Ascending aorta (tissue), 2 donors: ENCODE measurements at places on chromosomes 11 and 22. TPM values are rescaled to one million over a fixed set of nuclear protein-coding genes. Genes with fewer than 3 reads are reported as not detected.
A peak's percentile ranks its signal among the peaks of the same experiment; 100 is the strongest.

OSBPL5 gene
- total RNA-seq, result 92.0 TPM

DNA sequence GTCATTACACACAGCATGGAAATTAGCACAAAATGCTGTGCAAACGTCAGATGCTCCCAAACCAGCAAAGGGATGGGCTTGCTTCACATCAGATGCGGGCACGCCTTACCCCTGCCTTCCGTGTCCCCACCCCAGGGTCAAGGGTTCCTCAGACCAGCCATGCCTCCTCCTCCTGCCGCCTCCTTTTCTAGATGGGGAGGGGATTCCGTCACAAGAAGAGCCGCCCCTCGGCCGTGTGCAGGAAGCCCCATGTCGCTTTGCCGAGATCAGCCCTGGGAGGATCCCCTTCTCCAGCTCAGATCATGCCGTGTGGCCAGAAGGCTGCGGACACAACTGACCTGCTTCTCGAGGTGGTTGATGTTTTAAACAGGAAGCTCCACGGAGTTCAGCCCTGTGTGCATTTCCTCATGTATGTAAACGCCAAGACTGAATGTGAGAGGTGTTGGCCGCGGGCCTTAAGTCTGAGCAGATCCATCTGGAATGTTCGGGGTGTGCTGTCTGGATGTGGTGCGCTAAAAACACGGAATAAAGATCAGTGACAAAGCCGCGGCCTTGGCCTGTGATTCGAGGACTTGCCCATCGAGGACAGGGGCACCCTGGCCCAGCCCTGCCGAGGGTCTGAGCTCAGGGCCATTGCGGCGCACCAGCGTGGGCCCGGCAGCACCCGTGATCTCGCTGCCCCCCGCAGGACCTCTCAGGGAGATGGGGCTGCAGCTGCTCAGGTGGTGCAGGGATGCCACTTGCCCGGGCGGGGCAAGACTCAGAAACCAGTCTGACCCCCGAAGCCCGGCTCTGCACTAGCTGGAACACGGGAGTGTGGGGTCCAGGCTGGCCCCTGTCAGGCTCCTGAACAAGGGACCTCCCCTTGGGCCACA is 412.9 kb downstream of the TBC1D22A start:
- no peak overlapping the region for H3K4me3 ChIP-seq
- no peaks in the 10 kb centered on the region for H3K27me3 ChIP-seq
- DNase-seq, result no peak
- H3K27ac ChIP-seq, result no peak overlapping the region
- peaks cover 38% of the 10 kb centered on the region for H3K36me3 ChIP-seq

GRCh38 chr11:109769858-109770257 is 323.3 kb upstream of the ZC3H12C start:
- H3K27ac ChIP-seq, result no peak overlapping the region
- no peaks in the 10 kb centered on the region for H3K27me3 ChIP-seq
- no peaks in the 10 kb centered on the region for H3K4me1 ChIP-seq
- H3K4me3 ChIP-seq, result no peak overlapping the region

POU2AF2 gene
- not detected for total RNA-seq

GRCh38 chr11:47186076-47186699 is at the start of gene PACSIN3:
Gene PACSIN3 (minus strand): TSS chr11:47186434. CDS start chr11:47182727, 3,707 bp downstream.
- peaks cover 4% of the 10 kb centered on the region for H3K4me1 ChIP-seq
- peak within 1 kb of the TSS; percentile 87 for H3K4me3 ChIP-seq
- H3K27me3 ChIP-seq, result no peaks in the 10 kb centered on the region
- H3K27ac ChIP-seq, result peak within 1 kb of the TSS; percentile 95
- no peaks in the 10 kb centered on the region for H3K36me3 ChIP-seq
- DNase-seq, result no peak

DNA sequence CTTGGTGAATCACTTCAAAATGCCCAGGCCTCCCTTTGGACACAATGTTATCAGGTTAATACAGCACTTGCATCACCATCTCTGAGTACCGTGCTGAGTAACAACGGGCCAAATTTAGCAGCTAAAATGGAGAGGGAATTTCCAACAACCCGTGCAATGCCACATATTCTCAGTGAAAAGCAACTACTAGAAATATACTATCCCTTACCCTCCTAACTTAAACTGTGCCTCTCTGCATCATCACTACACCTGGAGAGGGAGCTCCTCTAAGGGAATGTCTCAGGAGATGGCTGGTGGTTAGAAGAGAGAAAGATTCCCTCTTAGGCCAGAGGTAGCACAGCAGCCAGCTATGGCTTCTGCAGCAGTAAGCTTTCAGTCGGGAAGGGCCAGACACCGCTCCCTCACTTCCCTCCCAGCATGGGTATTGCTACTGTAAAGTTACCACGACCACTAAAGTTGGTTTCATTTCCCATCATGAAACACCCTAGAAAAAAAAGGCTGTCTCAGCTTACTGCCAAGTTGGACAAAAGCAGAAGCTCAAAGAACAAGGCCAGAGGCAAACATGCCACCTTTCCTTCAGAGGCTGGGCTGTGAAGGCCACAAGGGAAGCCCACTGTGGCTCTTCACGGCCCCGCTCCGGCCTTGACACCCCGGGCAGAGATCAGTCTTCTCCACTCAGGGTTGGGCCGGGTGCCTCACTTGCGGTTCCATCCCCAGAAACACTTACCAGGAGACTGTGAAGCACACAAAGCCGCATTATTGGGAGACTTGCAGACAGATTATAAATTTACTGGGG is 3.9 kb downstream of the MAML2 start:
- H3K27ac ChIP-seq, result peak overlapping the region; percentile 86
- no peaks in the 10 kb centered on the region for H3K27me3 ChIP-seq
- H3K36me3 ChIP-seq, result no peaks in the 10 kb centered on the region
- peaks cover 46% of the 10 kb centered on the region for H3K4me1 ChIP-seq

MRGPRX2 gene
- total RNA-seq, result not detected

DNA sequence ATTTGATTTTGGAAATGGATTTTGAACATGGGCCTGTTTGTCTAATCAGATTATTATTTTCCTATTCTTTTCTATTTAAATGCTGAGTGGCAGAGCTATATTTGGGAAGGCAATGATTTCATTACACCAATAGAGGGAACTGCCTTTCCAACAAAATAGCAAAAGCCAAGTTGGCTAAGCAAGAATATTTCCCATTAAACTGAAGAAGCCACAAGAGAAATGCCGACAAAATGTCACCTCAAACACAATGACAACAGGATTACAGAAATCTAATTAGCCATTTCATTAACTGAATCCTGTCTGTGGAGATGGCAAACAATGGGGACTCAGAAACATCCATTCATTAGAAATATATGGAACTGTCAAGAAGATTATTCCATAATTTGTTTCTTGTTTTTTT is 1593.1 kb upstream of the RAG2 start:
- no peak for DNase-seq
- H3K27ac ChIP-seq, result no peak overlapping the region
- H3K4me3 ChIP-seq, result no peak overlapping the region
- no peaks in the 10 kb centered on the region for H3K36me3 ChIP-seq
- no peaks in the 10 kb centered on the region for H3K27me3 ChIP-seq
- no peaks in the 10 kb centered on the region for H3K4me1 ChIP-seq

- peaks cover 11% of the 10 kb centered on the region for H3K27me3 ChIP-seq
- peaks cover 10% of the 10 kb centered on the region for H3K4me1 ChIP-seq
- H3K27ac ChIP-seq, result no peak overlapping the region
- DNase-seq, result no peak
- no peaks in the 10 kb centered on the region for H3K36me3 ChIP-seq
These were observed 101.3 kb upstream of the E2F8 start for GRCh38 chr11:19342036-19342435.

GRCh38 chr22:26656891-26657851 is at the start of gene MIAT:
Gene MIAT (plus strand): TSS chr22:26657588.
- peaks cover 16% of the 10 kb centered on the region for H3K27me3 ChIP-seq
- H3K4me1 ChIP-seq, result peaks cover 7% of the 10 kb centered on the region
- no peak within 1 kb of the TSS for H3K27ac ChIP-seq
- peak within 1 kb of the TSS; percentile 49 for H3K4me3 ChIP-seq

DNA sequence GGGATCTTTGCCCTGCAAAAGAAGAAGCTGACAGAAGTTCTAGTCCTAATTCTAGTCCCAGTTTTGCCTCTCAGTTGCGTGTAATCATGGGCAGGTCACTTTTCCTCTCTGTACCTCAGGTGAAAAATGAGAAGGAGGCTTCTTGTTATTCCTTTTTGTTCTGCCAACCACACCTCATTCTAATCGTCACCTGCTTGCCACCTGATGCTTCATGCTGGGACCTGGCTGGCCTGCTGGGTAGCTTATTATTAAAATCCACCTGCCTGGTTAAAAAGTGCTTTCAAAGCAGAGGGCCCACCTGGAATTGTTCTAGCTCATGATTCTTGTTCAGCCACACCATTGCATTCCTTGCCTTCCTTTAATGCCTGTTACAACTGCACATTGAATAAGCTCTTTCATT is 8.4 kb upstream of the ALG8 start:
- no peaks in the 10 kb centered on the region for H3K4me1 ChIP-seq
- H3K4me3 ChIP-seq, result no peak overlapping the region
- H3K36me3 ChIP-seq, result no peaks in the 10 kb centered on the region

DNA sequence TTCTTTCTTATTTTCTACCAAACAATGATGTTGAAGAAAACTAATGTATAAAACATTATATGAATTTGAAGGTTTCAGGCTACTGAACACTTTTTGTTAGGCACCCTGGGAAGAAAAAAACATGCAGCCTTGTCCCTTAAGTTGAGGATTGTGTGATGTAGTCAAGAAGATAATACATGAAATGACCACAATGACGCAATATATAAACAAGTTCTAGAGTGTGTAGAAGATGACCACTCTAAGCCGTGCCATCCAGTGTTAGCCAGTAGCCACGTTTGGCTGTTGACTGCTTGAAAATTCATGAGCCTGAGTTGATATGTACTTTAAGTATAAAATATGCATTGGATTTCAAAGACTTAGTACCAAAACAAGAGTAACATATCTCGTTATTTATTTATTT is 16.2 kb downstream of the SWAP70 start:
- no peaks in the 10 kb centered on the region for H3K36me3 ChIP-seq
- DNase-seq, result no peak
- no peaks in the 10 kb centered on the region for H3K27me3 ChIP-seq
- no peak overlapping the region for H3K4me3 ChIP-seq

- H3K4me3 ChIP-seq, result no peak overlapping the region
- no peak overlapping the region for H3K27ac ChIP-seq
- no peaks in the 10 kb centered on the region for H3K27me3 ChIP-seq
- no peaks in the 10 kb centered on the region for H3K36me3 ChIP-seq
These were observed 15.0 kb downstream of the SLC1A2 start for GRCh38 chr11:35404388-35404775.

GRCh38 chr22:21106000-21106399 is 60.3 kb downstream of the LRRC74B start:
- no peak overlapping the region for H3K4me3 ChIP-seq
- H3K27ac ChIP-seq, result no peak overlapping the region
- H3K27me3 ChIP-seq, result no peaks in the 10 kb centered on the region
- no peaks in the 10 kb centered on the region for H3K36me3 ChIP-seq
- H3K4me1 ChIP-seq, result no peaks in the 10 kb centered on the region

DNA sequence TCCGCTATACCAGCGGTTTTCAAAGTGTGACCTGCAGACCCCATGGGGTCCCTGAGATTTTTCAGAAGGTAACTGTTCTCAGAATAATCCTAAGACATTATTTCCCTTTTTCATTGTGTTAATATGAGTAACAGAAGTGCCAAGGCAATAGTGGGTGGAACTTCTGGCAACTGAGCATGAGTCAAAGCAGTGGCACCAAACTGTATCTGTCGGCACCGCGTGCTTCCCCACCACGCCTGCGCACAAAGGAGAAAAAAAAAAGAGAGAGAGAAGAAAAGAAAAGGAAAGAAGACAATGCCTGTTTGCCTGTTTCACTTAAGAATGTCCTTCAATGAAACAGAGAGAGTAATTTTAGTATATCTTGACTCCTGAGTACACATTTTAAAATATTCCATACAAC is 679.9 kb downstream of the OPCML start:
- no peak overlapping the region for H3K4me3 ChIP-seq
- no peaks in the 10 kb centered on the region for H3K4me1 ChIP-seq
- H3K36me3 ChIP-seq, result no peaks in the 10 kb centered on the region
- no peak overlapping the region for H3K27ac ChIP-seq
- no peak for DNase-seq
- H3K27me3 ChIP-seq, result no peaks in the 10 kb centered on the region

- DNase-seq, result no peak
- no peaks in the 10 kb centered on the region for H3K27me3 ChIP-seq
- H3K4me3 ChIP-seq, result no peak overlapping the region
- H3K27ac ChIP-seq, result no peak overlapping the region
- H3K36me3 ChIP-seq, result no peaks in the 10 kb centered on the region
These were observed 7.5 kb downstream of the P2RX3 start for GRCh38 chr11:57345555-57346211.
